ENCODE measurements at places on chromosomes 4 and X.

DNA sequence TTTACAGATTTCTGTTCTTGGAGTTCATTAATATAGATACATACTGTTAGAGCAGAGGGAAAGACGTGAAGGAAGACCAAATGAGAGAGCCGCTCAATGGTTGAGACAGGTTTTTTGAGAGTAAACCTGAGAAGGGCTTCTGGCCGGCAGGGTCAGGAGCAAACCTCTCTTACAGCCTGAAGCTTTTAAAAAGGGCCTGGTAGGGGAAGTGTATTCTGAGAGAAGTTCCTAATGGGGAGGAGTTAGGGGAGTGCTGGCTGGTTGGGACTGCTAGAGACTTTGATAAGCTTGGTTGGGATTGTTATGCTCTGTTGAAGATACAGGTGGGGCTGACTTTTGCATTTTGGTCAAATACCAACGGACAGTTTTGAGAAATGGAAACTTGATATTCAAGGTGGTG is 186.8 kb upstream of the PABPC4L start:
- DNase-seq: no peak

DNA sequence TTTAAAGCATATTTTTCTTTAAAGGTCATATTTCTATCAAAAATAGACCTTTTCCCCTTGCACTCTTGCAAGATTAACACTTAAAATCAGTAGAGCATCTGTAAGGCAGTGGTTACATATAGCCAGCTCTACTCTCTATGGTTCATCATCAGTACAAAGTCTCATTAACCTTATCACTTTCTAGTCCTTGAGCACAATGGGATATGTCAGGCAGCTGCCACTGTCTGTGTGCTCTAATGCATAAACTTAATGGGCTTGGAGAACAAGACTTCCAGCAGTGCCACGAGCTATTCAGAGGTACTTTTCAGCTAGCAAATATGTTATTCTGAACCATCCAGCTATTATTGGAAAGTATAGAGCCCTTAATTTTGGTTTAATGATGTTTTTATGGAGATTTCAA is 393.7 kb downstream of the GASK1B start:
- peak; percentile 34 for DNase-seq

- DNase-seq: no peak
These were observed 12.1 kb downstream of the NIPAL1 start for GRCh38 chr4:48028696-48029095.

- DNase-seq: no peak
These were observed 235.8 kb downstream of the RBMX2 start for GRCh38 chrX:130637591-130637990.

- no peak for DNase-seq
These were observed 185.5 kb downstream of the RAB28 start for GRCh38 chr4:13298655-13299054.

GRCh38 chr4:6058531-6059374 is 40.5 kb upstream of the C4orf50 start:
- DNase-seq: no peak

- no peak for DNase-seq
These were observed 1115.5 kb downstream of the NLGN4X start for GRCh38 chrX:5113128-5113527.

Data from brain (organoid and tissue), 16 donors.